Thyroid gland (tissue), 4 donors: ENCODE measurements at places on chromosomes 12 and 14. TPM values are rescaled to one million over a fixed set of nuclear protein-coding genes. Genes with fewer than 3 reads are reported as not detected.

DNA sequence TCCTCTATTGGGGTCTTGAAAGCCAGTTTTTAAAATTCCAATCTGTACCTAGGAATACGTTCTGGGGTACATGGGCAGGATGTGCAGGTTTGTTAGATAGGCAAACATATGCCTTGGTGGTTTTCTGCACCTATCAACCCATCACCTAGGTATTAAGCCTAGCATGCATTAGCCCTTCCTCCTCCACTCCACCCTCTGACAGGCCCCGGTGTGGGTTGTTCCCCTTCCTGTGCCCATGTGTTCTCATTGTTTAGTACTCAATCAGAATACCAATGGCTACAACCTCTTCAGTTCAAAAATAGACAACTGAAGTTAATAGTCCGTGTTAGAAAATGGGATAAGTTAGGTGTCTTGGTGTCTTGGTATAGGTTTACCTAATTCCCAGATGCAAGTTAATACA lies 3.4 kb downstream of the NTS start:
- DNase-seq, result no peak

TMEM52B gene
- total RNA-seq, result not detected

TMEM30B gene
- total RNA-seq, result 123 TPM

GRCh38 chr14:88352698-88353097 lies 29.6 kb upstream of the KCNK10 start:
- DNase-seq, result no peak

GRCh38 chr12:92886131-92886530 lies 43.0 kb downstream of the EEA1 start:
- no peak for DNase-seq

KRT71 gene
- total RNA-seq, result not detected

CD27 gene
- total RNA-seq, result 9.9 TPM

- DNase-seq, result no peak
Measured at GRCh38 chr12:77845831-77846230, 15.1 kb downstream of the NAV3 start.

- no peak for DNase-seq
Measured at GRCh38 chr12:123126294-123127181, 24.4 kb downstream of the PITPNM2 start.

GRCh38 chr12:75661908-75662307 lies 150.5 kb upstream of the KRR1 start:
- DNase-seq, result no peak

FGD4 gene
- total RNA-seq, result 32.5 TPM

GLT8D2 gene
- 34.8 TPM for total RNA-seq

DNA sequence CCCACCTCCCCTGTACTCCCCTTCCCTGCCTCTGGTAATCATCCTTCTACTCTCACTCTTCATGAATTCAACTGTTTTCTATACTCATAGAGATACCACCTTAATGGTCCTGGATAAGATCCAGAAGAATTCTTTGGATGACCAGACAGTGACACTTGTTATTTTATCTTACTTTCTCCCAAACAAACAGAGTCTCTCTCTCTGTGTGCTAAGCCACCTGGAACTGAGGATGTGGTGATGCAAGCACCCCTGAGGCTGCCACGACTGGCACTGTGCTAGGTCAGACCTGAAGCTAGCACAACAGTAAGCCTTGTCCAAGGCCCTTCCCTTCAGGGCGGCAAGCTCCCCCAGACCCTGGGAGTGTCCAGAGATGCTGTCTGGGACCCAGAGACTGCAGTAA lies 250.2 kb downstream of the C12orf50 start:
- DNase-seq, result peak; percentile 81

DNA sequence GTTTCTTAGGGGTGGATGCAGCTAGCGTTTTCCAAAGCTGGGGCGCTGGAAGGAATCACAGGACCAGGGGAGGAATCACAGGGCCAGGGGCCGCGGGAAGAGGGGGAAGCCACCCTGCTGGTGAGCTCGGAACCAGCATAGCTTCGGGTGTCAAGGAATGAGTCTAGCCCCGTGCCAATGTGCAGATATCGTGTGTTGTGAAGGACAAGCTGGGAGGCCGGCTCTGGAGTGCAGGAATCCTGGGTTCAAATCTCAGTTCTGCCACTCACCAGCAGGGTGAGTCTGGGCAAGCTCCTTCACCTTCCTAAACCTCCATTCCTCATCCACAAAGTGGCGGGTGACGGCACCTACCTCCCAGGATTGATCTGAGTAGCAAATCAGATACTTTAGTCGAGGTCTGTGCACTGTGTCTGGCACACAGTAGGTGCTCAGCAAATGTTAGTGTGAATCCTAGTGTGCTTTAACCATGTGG lies 53.6 kb upstream of the RIN3 start:
- DNase-seq, result no peak

DNA sequence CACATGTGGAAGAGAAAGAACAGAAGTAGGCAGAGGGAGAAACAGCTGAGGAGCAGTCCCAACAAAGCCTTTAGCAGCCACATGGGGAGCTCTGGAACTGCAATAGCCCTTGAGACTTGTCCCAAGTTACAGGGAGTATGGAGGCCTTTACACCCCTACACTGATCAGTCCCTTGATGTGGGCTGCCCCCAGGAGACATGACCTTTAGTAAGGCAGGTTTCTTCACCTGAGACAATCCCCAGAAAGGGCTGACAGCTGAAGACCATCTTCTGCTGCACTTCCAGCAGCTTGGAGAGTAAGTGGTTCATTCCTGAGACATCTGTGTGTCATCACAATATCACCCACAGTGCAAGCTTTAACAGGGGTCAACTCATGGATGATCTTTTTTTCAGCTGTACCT lies 8.6 kb upstream of the SNAPC1 start:
- DNase-seq, result no peak

DNA sequence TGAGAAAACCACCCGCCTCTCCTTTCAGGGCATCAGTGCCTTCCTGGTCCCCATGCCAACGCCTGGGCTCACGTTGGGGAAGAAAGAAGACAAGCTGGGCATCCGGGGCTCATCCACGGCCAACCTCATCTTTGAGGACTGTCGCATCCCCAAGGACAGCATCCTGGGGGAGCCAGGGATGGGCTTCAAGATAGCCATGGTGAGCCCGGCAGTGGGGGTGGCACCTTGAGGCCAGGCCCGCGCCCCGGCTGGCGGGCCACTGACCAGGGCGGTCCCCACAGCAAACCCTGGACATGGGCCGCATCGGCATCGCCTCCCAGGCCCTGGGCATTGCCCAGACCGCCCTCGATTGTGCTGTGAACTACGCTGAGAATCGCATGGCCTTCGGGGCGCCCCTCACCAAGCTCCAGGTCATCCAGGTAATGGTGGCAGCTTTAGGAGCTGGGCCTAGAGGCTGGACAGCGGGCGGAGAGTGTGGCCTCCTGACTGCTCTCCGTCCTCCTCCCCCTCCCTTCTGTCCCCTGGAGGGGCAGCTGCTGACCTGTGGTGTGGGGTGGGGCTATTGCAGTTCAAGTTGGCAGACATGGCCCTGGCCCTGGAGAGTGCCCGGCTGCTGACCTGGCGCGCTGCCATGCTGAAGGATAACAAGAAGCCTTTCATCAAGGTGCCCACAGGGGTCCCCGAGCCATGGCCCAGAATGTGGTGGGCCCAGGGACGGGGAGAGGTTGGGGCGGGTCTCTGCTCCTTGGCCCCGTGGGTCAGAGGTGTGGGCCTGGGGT lies 12.8 kb downstream of the ACADS start:
- no peak for DNase-seq

HOXC6 gene
- not detected for total RNA-seq

DNA sequence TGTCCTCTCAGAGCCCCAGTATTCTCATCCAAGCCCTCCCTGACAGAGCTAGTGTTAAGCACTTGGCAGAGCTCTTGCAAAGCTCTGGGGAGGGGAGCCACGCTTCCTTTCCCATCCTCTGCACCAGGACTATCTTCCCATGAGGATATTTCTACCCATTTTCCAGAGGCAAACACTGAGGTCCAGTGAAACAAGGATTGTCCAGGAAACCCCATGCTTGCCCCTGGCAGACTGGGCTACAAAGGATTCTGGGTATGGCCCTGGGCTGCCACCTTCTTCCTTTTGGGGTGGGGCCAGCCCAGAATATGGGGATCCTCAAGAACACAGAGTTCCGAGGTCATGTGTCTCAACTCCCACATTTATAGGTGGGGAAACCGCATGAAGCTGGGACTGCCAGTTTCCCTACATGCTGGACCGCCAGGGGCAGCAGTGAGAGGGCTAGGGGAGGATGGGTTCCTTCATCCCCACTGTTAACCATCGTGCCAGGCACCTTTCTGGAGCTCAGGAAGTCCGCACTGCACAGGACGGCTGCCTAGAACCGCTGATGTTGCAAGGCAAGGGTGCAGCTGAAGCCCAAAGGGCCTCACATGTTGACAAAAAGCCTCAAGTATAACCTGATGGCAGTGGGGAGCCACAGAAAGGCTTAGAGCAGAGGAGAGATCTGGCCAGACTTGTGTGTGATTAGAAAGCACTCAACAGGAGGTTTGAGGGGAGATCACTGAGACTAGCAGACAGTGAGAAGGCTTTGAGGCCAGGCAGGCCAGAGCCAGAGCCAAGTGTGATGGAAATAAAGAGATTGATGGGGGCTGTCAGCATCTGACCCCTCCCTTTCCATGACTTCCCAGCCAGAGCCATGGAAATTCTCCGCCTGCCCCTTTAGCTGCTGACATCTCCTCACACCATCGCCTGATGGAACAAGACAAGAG lies 5.5 kb upstream of the CCDC85C start:
- DNase-seq, result peak; percentile 33

- no peak for DNase-seq
Measured at GRCh38 chr14:71665157-71665556, 267.1 kb upstream of the RGS6 start.

- DNase-seq, result no peak
Measured at GRCh38 chr12:45655743-45656142, 73.8 kb upstream of the ARID2 start.

GRCh38 chr12:54075974-54076373 lies 22.3 kb downstream of the HOXC4 start:
- no peak for DNase-seq

KLRD1 gene
- total RNA-seq, result 3.5 TPM

DNA sequence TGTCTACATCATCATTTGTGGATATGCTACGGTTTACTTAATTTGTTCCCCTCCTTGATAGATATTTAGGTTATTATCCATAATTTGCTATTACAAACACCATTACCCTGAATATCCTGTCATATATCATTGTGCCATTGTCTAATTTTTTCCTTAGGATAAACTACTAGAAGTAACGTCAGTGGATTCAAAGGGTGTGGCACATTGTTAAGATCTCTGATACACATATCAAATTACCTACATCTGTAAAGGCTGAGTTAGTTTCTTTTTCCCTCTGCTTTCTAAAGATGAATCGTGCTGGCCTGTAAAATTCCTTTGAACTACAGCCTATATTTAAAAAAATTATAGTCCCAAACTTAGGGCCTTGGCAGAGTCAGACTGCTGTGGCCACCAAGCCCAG lies 53.9 kb upstream of the STRN3 start:
- no peak for DNase-seq

DNA sequence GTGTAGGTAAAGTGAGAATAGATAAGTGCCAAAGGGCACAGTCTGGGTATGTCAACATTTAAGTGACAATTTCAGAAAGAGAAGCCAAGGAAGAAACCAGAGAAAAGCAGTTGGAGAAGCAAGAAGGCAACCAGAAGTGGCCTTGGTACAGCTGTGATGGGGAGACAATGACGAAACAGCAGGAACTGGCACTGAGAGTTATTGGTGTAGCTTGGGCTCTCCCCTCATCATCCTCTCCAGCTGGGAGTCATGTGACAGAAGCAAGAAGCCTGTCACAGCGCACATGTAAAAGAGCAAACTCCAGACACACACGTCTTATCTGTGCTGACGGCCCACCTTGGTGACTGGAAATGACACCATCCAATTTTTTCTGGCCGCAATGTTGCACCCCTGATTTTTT lies 203.3 kb upstream of the NUDT4 start:
- no peak for DNase-seq

CLEC4E gene
- 10.5 TPM for total RNA-seq

DNA sequence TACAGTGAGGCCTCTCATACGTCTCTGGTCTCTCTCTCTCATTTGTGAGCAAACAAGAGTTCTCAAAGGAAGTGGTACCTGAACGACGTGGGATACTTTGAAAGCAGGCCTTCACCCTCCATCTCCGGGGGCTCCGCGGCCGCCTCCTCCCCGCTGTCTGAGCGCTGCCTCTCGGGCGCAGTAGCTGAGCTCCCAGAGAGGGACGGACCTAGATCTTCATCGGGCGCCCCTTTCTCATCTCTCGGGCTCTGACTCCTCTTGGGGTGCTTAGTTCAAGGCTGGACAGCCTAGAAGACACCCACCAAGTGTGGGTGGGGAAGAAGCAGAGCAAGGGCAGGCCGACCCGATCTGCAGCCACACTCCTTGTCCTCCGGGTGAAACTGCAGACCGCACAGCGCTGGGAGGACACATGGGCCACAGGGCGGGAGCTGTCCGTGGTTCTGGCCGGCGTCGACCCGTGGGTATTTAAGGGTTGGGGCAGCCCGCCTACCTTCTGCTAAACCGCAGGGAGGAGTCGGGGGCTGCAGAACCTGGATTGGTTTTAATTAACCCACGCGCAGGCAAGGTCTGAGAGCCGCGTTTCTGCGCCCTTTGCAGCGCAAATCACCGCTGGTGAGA lies 92.7 kb downstream of the PAH start:
- DNase-seq, result peak; percentile 16

DNA sequence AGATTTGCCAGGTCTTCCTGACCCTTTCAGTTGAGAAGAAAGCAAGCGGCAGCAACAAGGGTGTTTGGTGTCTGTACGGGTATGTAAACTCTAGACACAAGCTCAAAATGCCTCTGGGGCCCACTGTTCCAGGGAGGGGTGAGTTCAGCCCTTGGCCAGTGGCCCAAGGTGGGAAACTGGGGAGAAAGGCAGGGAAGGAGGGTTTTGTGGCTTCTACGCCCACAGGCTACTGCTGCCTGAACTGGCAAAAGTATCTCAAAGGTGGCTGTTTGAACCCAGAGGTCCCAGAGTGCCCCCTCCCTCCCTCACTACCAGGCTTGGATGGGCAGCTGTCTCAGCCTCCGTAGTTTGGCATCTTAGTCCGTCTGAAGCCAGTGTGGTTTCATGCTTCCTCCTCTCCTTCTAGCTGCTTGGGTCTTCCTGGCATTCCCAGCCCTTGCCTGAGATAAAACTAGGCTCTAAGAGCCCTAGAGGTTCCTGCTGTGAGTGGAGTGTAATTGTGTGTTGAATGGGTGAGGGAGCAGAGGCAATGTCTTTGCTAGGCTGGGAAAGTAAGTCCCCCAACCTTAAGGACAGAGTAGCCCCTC lies 5.5 kb downstream of the HOXC5 start:
- no peak for DNase-seq

LRP1-AS gene
- not detected for total RNA-seq

DNA sequence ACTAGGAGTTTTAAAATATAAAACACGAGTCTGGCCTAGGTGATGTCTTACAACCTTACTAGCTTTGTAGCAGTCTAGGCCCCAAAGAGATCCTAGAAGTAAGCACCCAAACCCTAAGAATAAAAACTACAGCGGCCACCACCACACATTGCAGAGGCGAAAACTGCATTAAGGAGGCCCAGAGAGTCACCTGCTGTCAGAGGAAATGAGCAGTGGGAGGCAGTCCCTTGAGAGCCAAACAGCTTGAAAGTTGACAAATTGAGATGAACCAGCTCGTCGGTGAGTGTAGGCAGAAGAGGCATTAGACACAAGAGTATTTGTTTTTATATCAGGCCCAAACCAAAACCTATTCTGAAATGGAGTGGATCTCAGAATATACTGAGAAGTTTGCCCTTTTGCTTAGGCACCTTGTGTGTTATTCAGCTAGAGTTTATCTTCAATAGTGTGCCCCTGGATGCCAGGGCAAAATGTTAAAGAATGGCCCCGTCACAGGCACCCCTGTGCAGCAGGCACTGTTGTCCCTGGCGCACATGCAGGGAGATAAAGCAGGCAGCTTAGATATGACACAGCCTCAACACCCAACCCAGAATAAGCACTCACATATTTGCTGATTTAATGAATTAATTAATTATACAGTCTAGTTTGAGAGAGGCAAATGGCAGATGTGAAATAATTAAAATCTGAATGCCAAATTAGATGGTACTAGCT lies 56.7 kb downstream of the TTC7B start:
- DNase-seq, result no peak
